ENCODE measurements at places on chromosomes 2 and 18.

DNA sequence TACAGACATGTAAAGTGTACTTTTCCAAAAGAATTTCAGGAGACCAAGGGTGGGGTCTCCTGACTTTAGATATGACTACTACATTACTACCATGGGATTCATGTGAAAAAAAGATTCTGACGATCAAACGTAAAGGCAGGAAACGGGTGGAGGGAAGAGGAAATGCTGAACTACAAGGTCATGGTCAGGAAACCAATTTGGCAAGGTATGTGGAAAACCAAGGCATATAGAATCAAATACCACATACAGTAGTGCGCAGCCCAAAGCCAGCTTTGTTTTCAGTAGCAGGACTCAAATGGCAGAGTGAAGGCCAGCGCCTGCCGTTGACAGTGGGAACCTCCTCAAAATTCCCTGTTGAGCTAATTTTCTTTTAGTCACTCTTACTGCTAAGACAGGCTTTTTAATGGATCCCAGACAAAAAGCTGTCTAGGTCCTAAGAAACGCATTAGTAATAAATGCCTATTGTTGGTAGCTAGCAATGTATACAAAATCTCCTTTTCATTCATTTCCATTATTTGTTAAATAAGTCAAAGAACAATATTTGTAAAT is 57.6 kb upstream of the SERTAD2 start:
- no peak overlapping the region for H3K4me3 ChIP-seq
- no peak overlapping the region for H3K27ac ChIP-seq
- H3K36me3 ChIP-seq: no peaks in the 10 kb centered on the region
- no peak for DNase-seq
- peaks cover 13% of the 10 kb centered on the region for H3K4me1 ChIP-seq
- no peaks in the 10 kb centered on the region for H3K27me3 ChIP-seq

DNA sequence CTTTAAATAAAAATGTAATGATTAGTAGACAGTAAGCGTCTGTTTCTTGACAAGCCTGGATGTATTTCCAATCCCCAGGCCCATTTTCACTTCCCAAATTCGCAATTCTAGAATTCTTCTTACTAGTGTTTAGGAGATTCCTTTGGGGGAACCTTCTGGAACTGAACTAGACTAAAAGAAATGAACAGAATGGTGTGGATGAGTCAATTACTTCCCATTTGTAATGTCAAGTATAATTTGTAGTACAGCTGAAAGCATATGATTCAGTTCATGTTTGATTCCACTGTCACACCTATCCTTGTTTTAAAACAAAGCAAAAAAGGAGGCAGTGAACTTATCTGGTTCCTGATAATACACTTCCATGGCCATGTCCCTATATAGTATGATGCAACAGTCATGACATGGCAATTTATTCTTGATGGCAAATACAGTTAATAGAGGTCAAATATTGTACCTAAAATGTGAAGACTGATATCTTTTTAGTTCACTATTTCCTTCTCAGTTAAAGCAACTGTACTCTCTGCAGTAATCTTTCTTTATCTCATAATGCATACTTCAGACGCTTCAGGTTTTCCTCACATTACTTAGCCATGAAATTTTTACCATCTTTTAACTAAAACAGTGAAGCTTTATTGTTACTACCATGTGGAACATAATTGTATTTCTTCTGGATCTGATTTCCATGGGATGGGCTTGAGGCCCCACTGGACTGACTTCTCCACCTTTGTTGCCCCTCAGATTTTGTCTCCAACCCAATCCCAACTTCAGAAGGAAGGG is 2.0 kb downstream of the IDH1 start:
- no peak for DNase-seq
- no peak overlapping the region for H3K4me3 ChIP-seq
- no peak overlapping the region for H3K27ac ChIP-seq
- H3K27me3 ChIP-seq: no peaks in the 10 kb centered on the region
- peaks cover 14% of the 10 kb centered on the region for H3K4me1 ChIP-seq

- no peaks in the 10 kb centered on the region for H3K4me1 ChIP-seq
- no peak overlapping the region for H3K27ac ChIP-seq
- no peaks in the 10 kb centered on the region for H3K27me3 ChIP-seq
- no peak for DNase-seq
- no peaks in the 10 kb centered on the region for H3K36me3 ChIP-seq
Measured at GRCh38 chr18:457140-457519, 43.4 kb downstream of the COLEC12 start.

DNA sequence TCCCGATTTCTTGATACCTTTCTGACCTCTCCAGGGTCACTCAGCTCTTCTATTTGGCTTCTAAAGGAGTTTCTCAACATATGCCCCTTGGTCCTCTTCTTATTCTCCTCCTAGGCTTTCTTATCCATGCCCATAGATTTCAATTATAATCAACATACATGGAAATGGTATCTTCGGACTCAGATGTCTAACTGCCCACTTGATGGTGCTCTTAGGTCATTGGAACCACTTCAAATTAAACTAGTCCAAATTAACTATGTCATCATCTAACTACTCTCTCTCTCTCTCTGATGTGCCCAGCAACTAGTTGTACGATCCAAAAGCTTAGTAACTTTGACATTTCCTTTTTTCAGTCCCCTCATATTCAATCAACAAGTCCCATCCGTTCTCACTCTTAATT is 43.2 kb upstream of the GPR75 start:
- no peak overlapping the region for H3K4me3 ChIP-seq
- no peak for DNase-seq
- no peaks in the 10 kb centered on the region for H3K4me1 ChIP-seq
- H3K27me3 ChIP-seq: no peaks in the 10 kb centered on the region

All from CD4-positive, alpha-beta memory T cell (primary cell).